ENCODE measurements at places on chromosomes 7 and 10. TPM values are rescaled to one million over a fixed set of nuclear protein-coding genes. Genes with fewer than 3 reads are reported as not detected.
A peak's percentile ranks its signal among the peaks of the same experiment; 100 is the strongest.

DNA sequence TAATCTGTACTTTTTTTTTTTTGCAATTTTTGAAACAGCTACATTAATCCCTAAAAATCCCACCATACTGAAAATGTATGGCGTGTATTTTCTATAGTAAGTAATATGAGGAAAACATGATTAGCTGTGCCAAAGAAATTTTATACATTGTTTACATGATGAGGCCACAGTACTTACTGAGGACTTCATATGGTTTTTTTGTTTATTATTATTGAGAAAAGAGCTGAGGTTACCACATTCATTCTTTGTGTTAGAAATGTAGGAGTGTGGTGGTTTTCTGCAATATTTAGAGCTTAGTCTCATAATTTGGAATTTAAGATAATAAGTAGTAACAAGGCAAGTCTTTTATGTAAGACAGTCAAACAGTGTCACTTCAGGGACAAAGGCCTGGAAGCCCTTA lies 45.1 kb downstream of the SLC25A40 start:
- DNase-seq: peak; percentile 73
- H3K36me3 ChIP-seq: no peaks in the 10 kb centered on the region
- H3K4me3 ChIP-seq: no peak overlapping the region
- H3K4me1 ChIP-seq: peaks cover 14% of the 10 kb centered on the region

- no peak overlapping the region for H3K4me3 ChIP-seq
- no peaks in the 10 kb centered on the region for H3K4me1 ChIP-seq
- H3K27ac ChIP-seq: no peak overlapping the region
- H3K36me3 ChIP-seq: no peaks in the 10 kb centered on the region
- H3K27me3 ChIP-seq: no peaks in the 10 kb centered on the region
- peak; percentile 37 for DNase-seq
These were observed 90.2 kb downstream of the IPMK start for GRCh38 chr10:58177362-58177947.

- DNase-seq: peak; percentile 20
- H3K27ac ChIP-seq: no peak overlapping the region
- peaks cover 7% of the 10 kb centered on the region for H3K36me3 ChIP-seq
- no peak overlapping the region for H3K4me3 ChIP-seq
- peaks cover 8% of the 10 kb centered on the region for H3K4me1 ChIP-seq
These were observed 69.4 kb upstream of the PDLIM1 start for GRCh38 chr10:95360122-95360714.

DNA sequence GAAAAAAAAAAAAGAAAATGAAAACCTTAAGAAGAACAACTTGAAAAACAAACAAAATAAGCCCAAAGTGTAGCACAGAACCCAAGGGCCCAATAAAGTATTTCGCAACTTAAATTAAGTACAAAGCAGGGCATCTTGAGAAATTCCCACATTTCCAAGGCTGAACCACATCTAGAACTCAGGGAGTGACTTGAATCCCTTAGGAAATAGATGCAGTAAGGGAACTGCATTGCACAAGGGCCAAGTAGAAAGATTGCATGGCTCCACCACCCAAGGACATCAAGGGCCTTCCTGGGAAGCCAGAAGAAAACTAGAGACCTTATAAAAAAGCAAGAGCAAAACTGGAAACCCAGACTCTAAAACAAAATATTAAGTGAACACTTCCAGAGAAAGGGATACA lies 352.7 kb downstream of the CXCL12 start:
- no peaks in the 10 kb centered on the region for H3K4me1 ChIP-seq
- no peak for DNase-seq
- no peaks in the 10 kb centered on the region for H3K36me3 ChIP-seq
- H3K27me3 ChIP-seq: no peaks in the 10 kb centered on the region
- H3K27ac ChIP-seq: no peak overlapping the region

GRCh38 chr10:123891144-123892071 lies at the start of gene CPXM2:
Gene CPXM2 (minus strand): TSS chr10:123891807. CDS start chr10:123891659, 148 bp downstream.
- peak within 1 kb of the TSS; percentile 10 for H3K4me3 ChIP-seq
- H3K4me1 ChIP-seq: no peaks in the 10 kb centered on the region
- H3K36me3 ChIP-seq: no peaks in the 10 kb centered on the region

GRCh38 chr10:18159557-18159956 lies 19.3 kb downstream of the CACNB2 start:
- H3K27me3 ChIP-seq: no peaks in the 10 kb centered on the region
- H3K4me1 ChIP-seq: peaks cover 42% of the 10 kb centered on the region
- H3K27ac ChIP-seq: no peak overlapping the region
- H3K4me3 ChIP-seq: no peak overlapping the region

- H3K4me3 ChIP-seq: no peak overlapping the region
- no peaks in the 10 kb centered on the region for H3K36me3 ChIP-seq
- no peaks in the 10 kb centered on the region for H3K27me3 ChIP-seq
- no peak overlapping the region for H3K27ac ChIP-seq
- no peaks in the 10 kb centered on the region for H3K4me1 ChIP-seq
These were observed 15.0 kb upstream of the ARMC3 start for GRCh38 chr10:22912763-22913384.

DNA sequence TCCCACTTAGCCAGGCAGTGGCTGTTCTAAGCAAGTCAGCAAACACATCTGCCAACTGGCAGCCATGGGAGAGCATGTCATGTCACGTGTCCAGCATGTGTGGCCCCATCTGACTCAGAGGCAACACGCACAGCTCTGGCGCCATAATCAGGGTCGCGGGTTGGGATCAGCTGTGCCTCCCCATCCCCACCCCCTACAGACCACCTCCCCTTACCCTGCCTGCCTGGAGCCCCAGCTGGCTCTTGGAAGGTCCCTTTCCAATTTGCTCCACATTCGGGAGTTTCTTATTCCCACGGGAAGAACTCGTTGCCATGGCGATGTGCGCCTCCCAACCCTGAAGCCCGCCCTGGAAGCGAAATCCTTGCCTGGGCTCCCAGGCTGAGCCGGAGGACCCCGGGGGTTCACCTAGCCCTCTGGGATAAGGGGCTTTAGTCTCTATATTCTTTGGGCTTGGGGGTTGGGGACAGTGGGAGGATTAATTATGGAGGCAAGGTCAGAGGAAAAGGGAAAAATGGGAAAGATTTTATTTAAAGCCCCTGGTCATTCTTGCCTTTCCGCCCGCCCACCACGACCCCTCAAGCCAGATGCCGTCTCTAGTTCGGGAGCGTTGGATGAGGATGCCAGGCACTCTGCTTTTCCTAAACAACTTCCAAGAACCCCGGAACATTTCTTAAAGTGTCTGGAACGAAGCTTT lies 283.7 kb downstream of the ZEB1 start:
- peaks cover 13% of the 10 kb centered on the region for H3K4me1 ChIP-seq
- H3K4me3 ChIP-seq: peak overlapping the region; percentile 69
- no peaks in the 10 kb centered on the region for H3K36me3 ChIP-seq
- DNase-seq: peak; percentile 89

DNA sequence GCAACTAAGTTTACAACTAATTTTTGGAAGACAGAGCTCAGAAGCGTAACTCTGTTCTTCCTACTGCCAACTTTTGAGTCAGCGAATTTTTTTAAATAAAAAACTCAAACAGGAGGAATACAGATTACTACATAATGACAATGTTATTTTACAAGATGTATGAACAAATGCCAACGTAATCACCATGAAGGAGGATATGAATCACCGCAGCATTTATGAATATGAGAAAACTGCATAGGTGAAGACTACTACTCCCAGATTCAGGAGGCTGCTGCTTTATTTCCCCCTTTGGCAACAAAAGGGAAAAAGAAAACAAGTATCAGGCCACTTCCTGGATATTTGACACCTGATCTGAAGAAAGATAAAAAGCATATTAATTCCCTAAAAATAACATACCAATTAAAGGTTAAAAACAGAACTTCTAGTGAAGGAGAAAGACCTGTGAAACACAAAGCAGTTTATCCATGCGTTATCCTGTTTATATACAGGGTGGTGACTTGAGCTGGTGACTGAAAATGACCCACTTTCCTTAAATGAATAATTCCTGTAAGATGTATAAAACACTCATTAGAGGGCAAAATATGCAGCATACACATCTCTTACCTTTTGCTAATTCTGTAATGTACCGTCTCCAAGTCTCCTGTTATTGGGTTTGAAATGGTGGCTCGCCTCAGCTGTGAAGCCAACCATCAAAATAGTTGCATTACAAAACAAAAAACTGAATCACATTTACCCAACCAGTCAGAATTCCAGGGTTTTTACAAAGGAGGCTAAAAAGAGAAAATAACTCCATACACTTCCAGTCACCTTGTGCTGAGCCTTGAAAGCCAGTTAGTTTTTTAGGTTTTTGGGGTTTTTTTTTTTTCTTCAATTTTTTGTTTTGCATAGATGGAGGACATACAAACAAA lies 52.0 kb downstream of the P4HA1 start:
- H3K4me3 ChIP-seq: no peak overlapping the region
- H3K27ac ChIP-seq: no peak overlapping the region
- DNase-seq: peak; percentile 56
- H3K27me3 ChIP-seq: no peaks in the 10 kb centered on the region

GRCh38 chr10:15541376-15541775 lies 170.3 kb upstream of the FAM171A1 start:
- no peak overlapping the region for H3K4me3 ChIP-seq
- H3K36me3 ChIP-seq: peaks cover 30% of the 10 kb centered on the region
- H3K27ac ChIP-seq: no peak overlapping the region
- H3K27me3 ChIP-seq: no peaks in the 10 kb centered on the region
- H3K4me1 ChIP-seq: no peaks in the 10 kb centered on the region
- no peak for DNase-seq

- no peak overlapping the region for H3K4me3 ChIP-seq
- H3K27ac ChIP-seq: no peak overlapping the region
- DNase-seq: no peak
- no peaks in the 10 kb centered on the region for H3K36me3 ChIP-seq
- H3K27me3 ChIP-seq: no peaks in the 10 kb centered on the region
- no peaks in the 10 kb centered on the region for H3K4me1 ChIP-seq
These were observed 75.3 kb upstream of the TAS2R16 start for GRCh38 chr7:123070702-123071286.

DNA sequence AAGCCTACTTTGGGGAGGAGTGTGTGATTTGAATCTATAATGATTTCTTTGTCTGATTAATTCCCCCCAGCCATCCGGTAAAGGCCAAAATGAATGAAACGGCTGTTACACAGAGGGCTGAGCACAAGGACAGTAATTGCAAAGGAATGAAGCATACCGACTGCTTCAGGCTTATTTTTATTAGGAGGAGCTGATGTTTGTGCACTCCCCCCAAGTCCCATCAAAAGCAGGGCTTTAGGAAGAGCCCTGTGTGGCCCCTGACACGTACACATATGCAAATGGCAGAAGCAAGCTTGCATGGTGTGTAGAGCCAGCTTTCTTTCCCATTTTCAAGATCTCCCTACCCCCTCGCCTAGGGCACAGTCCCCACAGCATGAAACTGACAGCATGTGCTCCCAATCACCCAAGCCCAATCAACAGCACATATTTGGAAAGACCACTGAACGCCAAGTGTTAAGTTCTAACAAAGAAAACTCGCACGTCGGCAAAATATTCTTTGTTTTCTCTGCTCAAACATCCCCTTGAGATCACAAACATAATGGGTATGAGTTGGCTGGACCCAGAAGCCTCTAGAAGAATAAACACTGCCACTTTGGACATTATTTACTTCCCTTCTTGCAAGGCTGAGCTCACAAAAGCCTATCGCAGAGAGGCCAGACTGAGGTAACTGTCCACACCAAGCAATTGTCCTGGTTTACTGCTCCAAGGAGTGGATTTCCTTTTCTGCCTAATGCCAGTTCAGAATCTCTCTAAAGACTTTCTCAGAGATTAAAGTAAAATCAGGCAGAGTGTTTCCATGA lies 143.0 kb downstream of the CUBN start:
- H3K4me3 ChIP-seq: no peak overlapping the region
- peak; percentile 58 for DNase-seq
- H3K4me1 ChIP-seq: peaks cover 5% of the 10 kb centered on the region
- no peaks in the 10 kb centered on the region for H3K27me3 ChIP-seq
- H3K36me3 ChIP-seq: no peaks in the 10 kb centered on the region

DNA sequence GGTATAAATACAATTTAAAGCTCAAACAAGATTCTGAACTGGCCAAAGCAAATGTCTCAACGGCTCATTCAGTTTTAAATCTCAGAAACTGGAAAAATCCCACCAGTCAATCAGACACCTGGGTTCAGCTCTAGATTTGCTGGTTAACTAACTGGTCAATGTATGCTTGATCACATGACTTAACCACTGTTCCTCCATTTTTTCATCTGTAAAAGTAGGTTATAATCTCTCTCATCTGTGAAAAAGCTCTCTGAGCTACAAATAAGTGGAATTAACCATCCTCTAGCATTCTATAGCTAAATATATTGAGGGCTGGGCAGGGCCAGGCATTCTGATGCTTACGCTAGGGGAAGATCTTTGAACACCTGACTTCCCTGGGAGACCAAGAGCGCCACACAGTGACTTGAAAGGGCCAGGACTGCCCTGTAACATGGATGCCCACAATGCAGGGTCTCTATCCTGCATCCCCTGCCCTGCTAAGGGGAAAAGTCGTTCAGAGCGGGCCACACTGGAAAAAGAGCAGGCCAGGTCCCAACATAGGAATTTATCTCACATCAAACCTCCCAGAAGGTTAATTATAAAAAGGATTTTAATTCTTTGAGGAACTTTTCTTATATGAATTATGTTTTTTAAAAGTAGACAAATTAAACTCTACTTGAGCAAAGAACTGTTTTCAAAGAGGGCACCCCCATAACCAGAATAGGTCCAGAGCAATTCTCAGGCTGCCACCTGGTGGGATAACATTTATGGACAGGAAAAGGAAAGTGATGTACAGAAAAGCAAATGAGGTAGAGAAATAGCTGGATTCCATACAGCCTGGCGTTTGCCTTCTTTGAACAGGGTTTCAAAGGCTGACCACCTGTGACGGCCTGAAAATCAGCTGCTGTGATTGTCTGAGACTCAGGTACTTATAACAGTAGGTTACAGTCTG lies 1.8 kb downstream of the RP9 start:
- peak; percentile 61 for DNase-seq
- no peaks in the 10 kb centered on the region for H3K27me3 ChIP-seq
- H3K4me1 ChIP-seq: peaks cover 11% of the 10 kb centered on the region
- no peak overlapping the region for H3K4me3 ChIP-seq
- peaks cover 9% of the 10 kb centered on the region for H3K36me3 ChIP-seq

- no peak for DNase-seq
- peaks cover 21% of the 10 kb centered on the region for H3K4me1 ChIP-seq
- H3K4me3 ChIP-seq: no peak overlapping the region
- no peak overlapping the region for H3K27ac ChIP-seq
- H3K27me3 ChIP-seq: no peaks in the 10 kb centered on the region
These were observed 126.8 kb downstream of the SKIDA1 start for GRCh38 chr10:21398563-21399231.

DNA sequence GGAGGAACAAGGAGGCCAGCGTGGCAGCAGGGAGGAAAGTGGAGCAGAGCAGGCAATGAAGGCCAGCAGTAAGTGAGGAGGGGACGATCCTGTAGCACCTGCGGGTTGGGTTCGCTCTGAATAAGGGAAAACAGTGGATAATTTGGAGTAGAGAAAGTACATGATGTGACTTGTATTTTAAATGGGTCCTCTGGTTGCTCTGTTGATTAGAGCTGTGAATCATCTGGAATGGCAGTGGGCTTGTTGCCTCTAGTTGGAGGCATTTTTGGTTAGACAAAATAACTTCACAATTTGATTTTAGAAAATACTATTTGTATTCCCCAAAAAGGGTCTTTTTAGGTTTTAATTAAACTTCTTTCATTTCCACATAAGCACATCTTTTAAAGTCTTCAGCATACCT lies 277.4 kb downstream of the ARL4A start:
- no peak overlapping the region for H3K4me3 ChIP-seq
- no peaks in the 10 kb centered on the region for H3K27me3 ChIP-seq
- no peaks in the 10 kb centered on the region for H3K36me3 ChIP-seq
- H3K4me1 ChIP-seq: no peaks in the 10 kb centered on the region
- H3K27ac ChIP-seq: no peak overlapping the region

CASD1 gene
- 31.5 TPM for total RNA-seq

KCP gene
- total RNA-seq: 0.64 TPM

PRTFDC1 gene
- total RNA-seq: 4.0 TPM

LRRN3 gene
- total RNA-seq: 13.7 TPM

RBP3 gene
- total RNA-seq: not detected

ZFAND4 gene
- 19.1 TPM for total RNA-seq

ANKRD2 gene
- 3.1 TPM for total RNA-seq

FAM25G gene
- total RNA-seq: not detected

GATA3 gene
- total RNA-seq: 0.94 TPM

HOXA11 gene
- total RNA-seq: not detected
